CD4-positive, alpha-beta T cell treated with Interleukin-21 for 1 hour (primary cell): ENCODE measurements at places on chromosomes 5 and 9.

- DNase-seq, result no peak
Observed at GRCh38 chr5:50923768-50924494, 257.5 kb downstream of the PARP8 start.

DNA sequence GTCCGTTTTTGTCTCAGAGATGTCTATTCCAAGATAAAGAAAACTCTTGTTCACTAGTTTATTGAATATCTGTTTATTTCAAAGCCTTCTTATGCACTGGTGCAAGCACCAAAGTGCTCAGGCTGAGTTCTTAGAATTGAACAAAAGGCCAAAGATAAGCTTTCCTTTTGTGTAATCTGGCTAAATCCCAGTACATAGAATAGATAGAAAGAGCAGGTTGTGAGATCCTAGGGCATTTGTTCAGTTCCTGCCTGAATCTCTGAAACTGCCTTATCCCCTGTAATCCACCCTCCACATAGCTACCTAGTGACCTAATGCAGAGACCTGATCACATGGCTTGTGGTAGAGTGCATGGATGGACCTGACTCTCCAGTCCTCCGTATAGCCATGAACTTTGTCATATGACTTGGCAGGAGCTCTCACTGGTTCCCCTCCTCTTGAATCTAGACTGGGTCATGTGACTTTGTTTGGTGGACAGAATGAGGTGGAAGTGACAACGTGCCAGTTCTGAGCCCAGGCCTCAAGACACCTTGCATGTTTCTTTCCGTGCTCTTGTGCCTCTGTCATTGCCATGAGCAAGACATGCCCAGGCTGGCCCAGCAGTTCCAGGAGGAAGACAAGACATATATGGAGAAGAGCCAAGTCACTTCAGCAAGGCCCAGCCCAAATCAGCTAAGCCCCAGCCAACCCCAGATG is 139.3 kb upstream of the SHB start:
- DNase-seq, result no peak

- no peak for DNase-seq
Observed at GRCh38 chr5:10106806-10107205, 142.9 kb downstream of the ATPSCKMT start.

DNA sequence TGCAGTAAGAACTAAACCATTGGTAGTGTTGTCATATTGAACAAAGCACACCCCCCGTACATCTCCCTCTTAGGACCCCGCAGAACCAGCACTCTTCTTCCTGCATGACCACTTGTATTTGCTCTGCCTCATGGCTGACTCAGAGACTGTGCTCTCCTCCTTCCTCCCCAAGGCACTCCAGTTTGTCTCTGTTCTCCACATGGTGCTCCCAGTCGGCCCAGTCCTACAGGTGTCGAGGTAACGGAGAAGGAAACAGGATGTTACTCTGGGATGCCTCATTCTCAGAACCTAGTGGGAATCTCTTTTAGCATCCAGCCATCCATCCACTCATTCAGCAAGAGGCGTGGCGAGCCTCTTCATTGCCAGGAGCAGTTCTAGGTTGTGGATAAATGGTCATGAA is 97.0 kb upstream of the NIPAL4 start:
- no peak for DNase-seq

DNA sequence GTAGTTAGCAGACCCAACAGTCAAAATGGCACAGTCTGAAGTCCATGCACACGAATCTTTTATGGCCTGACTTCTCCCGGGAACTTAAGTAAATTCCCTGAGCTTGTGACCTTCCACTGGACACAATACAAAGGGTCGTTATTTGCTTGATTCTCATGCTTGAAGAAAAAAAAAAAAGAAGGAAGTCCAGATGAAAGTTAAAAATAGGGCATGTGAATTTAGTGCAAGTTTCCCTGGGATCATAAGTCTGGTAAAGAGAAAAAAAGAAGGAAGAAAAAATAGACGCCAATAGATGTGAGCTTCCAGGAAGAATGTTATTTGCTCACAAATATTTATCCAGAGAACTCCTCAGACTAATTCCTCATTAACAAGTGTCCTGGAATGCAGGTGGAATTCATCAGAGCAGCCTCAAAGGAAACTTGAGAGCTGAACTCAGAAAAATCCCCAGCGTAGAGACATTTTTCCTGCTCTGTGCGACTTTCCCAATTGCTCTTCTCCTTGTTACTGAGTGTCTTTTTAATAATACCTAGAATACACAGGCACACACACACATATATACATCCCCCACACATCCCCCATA is 616.3 kb downstream of the EBF1 start:
- no peak for DNase-seq

GRCh38 chr5:58543723-58544122 is 39.2 kb upstream of the RAB3C start:
- no peak for DNase-seq

DNA sequence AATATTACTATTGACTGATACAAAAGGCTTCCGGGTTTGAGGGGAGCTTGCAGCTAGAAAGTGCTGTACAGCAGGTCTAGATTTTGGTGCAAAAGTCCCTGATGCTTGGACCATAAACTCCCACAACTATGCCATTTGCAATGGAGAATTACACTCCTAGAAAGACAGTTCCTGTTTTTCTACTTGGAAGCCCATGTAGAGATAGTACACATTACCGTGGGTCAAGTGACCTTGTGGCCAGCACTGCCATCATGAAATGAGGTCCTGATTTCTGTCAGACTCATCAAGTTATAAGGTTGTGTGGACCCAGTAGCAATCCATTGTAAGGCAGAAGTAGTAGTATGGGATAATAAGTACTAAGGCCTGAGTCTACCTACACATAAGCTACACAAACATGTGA is 42.8 kb upstream of the TNFSF8 start:
- DNase-seq, result no peak

GRCh38 chr5:143593723-143594122 is 190.2 kb upstream of the NR3C1 start:
- DNase-seq, result no peak
